Left lung (tissue), 14 donors: ENCODE measurements at places on chromosomes 16 and 17. TPM values are rescaled to one million over a fixed set of nuclear protein-coding genes. Genes with fewer than 3 reads are reported as not detected.

The FOXN1 gene
- 0.18 TPM for total RNA-seq

The ULK2 gene
- total RNA-seq, result 14.4 TPM

The CCL4 gene
- total RNA-seq, result 6.4 TPM

The MYH3 gene
- total RNA-seq, result 2.9 TPM

The RNF112 gene
- 3.4 TPM for total RNA-seq

The MARVELD3 gene
- 7.9 TPM for total RNA-seq

The CD300LG gene
- total RNA-seq, result 1.6 TPM

The PAGR1 gene
- total RNA-seq, result 16.4 TPM

The TNP2 gene
- not detected for total RNA-seq

The ABCC3 gene
- total RNA-seq, result 52.3 TPM

The ADAMTS18 gene
- not detected for total RNA-seq
